ENCODE measurements at places on chromosomes 7 and 10.
A peak's percentile ranks its signal among the peaks of the same experiment; 100 is the strongest.

- DNase-seq, result no peak
Observed at GRCh38 chr10:62885684-62886461, 69.7 kb upstream of the EGR2 start.

DNA sequence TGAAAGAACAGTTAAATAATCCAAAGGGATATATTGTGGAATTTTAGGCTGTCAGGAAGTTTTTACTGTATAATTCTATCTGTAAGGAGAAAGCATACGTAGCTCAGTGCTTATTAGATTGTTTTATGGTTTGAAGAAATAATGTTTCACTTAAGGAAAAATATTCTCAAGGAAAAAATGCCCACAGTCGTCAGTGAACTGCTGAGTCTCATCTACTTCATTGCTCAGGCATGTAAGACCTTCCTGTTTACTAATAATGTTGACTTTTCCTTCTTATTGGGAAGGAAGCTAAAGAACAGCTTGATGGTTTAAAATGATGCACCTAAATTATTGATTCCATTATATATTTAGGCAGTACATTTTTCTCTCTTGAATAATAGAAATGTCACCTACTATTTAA is 304.2 kb downstream of the SDK1 start:
- DNase-seq, result no peak

DNA sequence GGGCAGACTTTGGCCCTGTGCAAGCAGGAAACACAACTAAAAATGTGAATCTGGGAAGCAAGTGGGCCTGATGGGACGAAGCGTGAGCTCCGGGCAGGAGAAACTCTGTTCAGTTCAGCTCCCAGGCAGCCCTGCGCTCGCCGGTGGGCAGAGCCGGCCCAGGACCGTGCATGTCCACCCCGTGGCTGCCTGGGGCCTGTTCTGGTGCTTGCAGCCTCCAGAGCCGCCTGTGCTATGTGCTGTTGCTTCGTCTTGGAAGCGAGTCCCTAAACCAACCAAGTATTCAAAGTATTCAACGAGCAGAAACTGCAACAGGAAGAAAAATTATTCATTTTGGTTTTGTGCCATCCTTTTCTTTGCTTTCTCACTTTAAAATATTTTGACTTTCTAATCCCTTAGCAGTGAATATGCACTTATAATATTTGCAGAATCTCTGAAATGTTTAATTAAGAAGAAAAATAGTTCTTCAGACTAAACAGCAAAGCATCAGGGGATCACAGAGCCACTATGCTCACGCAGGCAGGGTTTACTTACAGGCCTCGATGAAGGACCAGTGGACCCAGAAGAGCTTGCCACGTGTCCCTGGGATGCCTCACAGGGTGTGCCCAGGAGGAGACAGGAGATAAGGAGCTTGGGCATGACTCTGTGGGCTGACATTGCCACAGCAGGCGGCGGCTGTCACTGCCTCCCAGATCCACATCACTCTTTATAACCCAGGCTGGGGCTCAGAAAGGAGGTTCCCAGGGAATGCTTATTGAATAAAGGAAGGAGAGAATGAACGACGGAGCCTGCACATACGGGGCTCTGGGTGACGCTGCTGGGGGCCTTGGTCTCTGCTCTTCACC is 45.6 kb downstream of the VIPR2 start:
- DNase-seq, result no peak

GRCh38 chr10:102401735-102402511 is 6.4 kb downstream of the NFKB2 start:
- DNase-seq, result no peak

DNA sequence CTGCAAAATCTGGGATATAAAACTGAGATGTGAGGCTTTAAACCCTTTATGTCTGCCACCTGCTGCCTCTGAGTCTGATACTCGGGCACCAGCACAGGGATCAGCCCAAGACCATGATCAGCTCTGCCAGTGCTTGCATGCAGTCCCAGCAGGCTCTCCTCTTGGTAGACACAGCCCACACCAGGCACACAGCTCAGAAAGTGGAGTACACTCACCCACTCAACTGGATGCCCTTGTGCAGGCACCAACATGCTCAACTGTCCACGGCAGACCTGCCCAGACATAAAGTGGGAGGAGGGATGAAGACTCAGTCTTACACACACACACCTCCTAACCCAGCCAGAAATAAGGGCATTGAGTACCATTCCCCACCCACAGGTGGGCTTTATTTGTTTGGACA is 18.2 kb upstream of the MYH16 start:
- no peak for DNase-seq

DNA sequence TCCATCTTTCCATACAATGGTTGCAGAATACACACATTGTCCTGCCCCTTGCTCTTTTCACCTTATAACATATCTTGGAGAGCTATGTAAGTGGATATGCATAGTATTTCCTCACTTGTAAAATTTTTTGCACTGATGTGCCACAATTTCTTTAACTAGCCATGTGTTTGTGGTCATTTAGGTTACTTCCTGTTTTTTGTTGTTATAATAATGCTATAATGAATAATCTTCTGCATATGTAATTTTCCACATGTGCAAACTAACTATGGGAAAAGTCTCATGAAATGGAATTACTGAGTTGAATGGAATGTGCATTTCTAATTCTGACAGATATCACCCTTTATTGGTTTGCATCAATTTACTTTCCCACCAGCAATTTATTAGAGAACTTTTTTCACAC is 2.8 kb downstream of the TAS2R41 start:
- DNase-seq, result no peak

DNA sequence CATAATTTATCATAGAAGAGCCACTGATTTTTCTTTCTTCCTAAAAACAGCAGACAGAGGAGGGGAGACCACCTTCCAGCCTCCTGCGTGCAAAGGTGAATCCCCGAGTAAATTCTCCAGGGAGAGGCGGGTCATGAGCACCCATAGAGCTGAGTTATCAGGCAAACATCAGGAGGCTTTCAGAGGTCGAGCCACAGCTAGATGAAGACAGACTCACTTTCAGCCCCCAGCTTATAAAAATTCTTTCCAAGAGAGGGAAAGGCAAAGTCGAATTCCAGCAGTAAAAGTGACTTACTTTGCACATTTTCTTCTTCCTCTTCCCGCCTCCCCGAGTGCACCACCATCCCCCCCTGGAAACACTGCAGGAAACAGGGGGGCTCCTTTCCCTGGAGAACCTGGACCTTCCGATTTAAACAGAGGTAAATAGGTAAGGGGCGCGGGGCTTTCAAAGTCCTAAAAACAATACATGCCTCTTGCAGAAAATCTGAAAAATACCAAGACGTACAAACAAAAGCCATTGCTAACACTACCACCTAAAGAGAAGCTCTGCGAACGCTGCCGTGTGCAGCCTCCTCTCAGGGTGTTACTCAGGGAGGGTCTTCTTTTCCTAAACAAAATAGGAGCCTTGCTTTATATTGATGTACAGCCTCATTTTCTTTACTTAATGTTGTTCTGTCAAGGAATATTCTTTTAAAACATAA is 163.8 kb downstream of the SVIL start:
- DNase-seq, result no peak

DNA sequence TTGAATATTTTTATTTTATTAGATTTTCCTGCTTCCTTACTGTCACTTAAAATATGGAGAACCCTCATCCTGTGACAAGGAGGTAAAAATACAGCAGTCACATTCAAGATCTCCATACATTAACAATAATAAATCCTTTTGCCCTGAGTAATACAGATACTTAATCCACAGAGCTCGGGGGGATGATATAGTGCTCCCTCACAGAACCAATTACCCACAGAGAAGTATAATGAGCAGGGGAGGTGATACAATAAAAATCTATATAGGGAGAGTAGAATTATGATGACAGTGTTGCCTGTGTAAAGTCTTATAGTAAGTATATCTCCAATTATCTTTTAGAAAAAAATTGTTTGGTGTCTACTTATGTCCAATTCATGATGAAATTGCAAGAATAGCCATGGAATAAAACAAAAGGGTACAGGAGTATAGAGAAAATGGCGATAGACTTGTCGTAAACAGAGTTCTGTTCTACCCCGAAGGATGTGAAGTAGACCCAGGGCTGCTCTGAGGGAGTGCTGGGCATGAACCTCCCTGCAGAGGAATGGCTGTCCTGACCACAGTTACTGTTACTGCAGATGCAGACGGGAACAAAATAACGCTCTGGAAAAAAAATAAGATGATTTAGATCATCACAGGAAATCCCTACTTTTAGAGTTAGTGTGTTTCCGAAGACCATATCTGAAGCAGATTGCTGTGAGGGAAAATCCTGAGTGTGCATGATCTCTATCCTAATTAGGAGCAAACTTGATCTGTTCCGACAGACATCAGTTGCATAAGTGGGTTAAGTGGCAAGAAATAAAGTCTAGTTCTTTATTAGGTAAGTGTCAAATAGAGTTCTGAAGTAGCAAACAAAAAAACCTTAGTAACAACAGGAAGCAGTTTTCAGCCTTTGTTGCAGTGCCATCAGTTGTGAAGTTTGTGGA is 123.7 kb downstream of the KAT6B start:
- DNase-seq, result no peak

- DNase-seq, result no peak
Observed at GRCh38 chr10:101939729-101940128, 96.1 kb upstream of the KCNIP2 start.

- no peak for DNase-seq
Observed at GRCh38 chr7:128176696-128177095, 64.4 kb upstream of the LEP start.

DNA sequence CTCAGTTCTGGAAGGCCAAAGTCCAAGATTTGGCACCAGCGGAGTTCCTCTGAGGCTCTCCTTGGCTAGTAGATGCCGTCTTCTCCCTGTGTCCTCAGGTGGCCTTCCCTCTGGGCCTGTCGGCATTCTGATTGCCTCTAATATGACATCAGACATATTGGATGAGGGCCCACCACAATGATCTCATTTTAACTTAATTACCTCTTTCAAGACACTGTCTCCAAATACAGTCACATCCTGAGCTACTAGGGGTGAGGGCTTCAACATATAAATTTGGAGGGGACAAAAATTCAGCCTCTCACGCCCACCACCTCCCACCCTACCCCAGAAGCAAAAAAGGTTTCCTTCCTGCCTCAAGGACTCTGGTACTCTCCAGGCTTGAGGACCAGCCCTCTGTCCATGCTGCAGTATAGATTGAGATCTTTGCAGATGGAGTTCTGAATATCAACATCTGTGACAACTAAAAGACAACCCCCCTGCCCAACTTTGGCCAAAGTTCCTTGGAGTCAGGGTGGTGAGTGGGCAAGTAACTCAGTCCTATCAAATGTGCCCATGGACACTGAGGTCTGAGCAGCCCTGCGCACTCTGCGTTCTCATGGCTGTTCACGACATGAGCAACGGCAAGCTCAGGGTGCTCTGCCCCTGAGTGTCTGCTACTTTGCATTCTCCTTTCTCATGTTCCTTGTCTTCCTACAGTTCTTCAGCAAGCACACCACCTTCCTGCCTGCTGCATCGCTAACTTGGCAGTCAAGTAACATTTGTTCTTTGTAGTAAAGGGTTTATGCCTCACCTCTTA is 11.5 kb downstream of the TMEM176B start:
- DNase-seq, result no peak

DNA sequence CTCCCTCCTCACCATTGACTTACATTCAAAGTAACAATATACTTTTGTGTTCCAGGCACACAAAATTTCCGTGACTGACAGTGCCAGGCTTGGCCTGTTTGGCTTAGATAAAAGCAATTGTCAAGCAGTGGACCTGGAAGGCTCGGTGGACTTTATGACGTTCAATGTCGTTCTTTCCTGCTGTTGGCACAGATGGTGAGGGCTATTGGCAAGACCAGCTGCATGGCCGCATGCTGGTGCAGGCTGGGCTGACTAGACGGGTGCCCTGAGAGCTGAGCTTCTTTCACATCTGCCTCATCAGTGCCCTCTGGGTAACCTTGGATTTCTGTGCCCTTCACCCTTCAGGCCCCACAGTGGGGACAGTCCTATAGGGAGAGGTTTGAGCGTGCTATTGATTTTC is 45.2 kb downstream of the WIPF3 start:
- no peak for DNase-seq

GRCh38 chr10:116157485-116157884 is 115.5 kb downstream of the GFRA1 start:
- DNase-seq, result no peak

DNA sequence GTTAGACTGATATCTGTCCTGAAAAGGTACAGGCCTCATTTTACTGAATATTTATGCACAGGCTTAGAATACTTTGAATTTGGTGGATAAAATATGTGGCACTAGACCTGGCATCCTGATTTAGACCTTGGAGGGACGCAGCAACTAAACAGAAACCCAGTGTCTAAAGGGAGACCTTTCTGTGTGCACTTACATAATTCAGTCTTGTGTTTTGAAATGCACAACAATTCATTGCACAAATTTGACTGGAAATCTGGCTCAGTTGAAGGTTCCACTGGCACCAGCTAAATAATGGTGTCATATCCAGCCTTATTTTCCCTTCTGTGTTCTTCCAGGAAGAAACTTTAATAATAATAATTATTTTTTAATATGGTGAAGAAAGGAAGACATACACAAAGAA is 142.1 kb downstream of the SND1 start:
- DNase-seq, result no peak

- DNase-seq, result no peak
Observed at GRCh38 chr7:85462671-85463070, 275.8 kb upstream of the SEMA3D start.

DNA sequence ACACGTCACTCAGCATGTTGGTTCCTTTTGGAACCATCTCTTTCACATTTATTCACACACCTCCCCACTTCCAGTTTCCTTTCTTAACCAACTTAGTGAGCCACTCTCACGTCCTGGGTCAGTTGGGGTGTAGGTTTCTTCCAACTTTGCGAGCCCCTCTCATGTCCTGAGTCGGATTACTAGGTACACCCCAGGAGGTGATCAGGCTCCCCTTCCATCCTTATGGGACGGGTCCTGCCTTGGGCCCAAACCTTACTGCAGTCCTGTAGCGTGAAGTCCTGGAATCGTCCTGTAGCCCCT is 7.7 kb downstream of the ERV3-1 start:
- no peak for DNase-seq

- peak; percentile 1 for DNase-seq
Observed at GRCh38 chr10:6036861-6037321, 25.3 kb downstream of the IL2RA start.

GRCh38 chr7:40447345-40447744 is 312.5 kb downstream of the SUGCT start:
- no peak for DNase-seq

- no peak for DNase-seq
Observed at GRCh38 chr7:150935149-150935548, 43.0 kb downstream of the KCNH2 start.

Data from activated CD4-positive, alpha-beta T cell treated with anti-CD3 and anti-CD28 coated beads, Interleukin-2, amount 50 U/mL, for 24 hours (primary cell).